ENCODE measurements at places on chromosomes 7 and 10.

- no peak for DNase-seq
Measured at GRCh38 chr10:66252986-66253385, 672.9 kb upstream of the LRRTM3 start.

- DNase-seq = no peak
Measured at GRCh38 chr7:44963364-44964290, 15.2 kb downstream of the MYO1G start.

DNA sequence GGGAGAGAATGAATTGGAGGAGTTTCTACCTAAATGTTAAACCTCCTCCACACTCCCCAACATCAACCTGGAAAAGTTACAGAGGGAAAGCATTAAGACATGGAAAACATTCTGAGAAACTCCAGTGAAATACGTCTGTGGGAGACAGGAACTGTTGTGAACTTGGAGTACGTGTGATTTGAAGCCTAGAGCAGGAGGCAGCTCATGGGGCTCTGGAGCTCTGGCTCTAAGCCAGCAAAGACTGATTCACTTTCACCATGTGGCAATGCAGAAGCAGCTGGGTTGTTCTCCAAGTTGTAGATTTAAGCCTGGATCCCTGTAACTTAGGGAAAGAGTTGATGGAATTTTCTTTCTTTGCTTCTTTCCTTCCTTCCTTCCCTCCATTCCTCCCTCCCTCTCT lies 503.2 kb downstream of the NRG3 start:
- no peak for DNase-seq

GRCh38 chr7:33471636-33472242 lies 342.4 kb downstream of the BBS9 start:
- no peak for DNase-seq

DNA sequence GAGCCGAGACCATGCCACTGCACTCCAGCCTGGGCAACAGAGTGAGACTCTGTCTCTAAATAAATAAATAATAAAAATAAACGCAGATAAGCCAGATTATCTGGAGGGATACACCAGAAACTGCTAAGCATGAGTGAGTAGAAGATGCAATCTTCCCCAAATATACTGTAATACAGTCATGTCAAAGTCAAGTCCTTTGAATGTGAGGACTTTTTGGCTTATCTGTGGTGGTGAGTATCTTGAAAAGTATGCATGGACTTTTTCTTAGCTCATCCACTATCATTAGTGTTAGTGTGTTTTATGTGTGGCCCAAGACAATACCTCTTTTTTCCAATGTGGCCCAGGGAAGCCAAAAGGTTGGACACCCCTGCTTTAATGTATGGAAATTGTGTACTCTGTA lies 44.7 kb upstream of the PITRM1 start:
- no peak for DNase-seq

DNA sequence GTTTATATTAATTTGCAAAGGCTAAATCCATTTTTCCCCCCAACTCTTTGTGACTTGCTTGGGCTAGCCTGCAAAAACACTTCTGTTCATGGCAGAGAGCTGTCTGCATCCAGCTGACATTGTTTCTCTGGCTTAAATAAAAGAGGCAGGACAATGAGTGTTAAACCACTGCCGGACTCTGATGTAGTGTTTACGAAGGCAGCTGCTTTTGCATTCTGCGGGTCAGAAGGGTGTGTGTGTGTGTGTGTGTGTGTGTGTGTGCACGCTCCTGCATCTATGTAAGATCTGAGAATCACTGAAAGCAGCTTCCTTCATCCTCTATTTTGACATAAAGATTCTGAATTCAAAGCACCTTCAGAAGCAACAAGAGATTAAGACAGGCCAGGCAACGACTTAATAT lies 28.3 kb downstream of the NRP1 start:
- DNase-seq = no peak

- no peak for DNase-seq
Measured at GRCh38 chr10:123451618-123452245, 214.4 kb upstream of the GPR26 start.
